Activated CD4-positive, alpha-beta memory T cell treated with anti-CD3 and anti-CD28 coated beads for 36 hours (primary cell): ENCODE measurements at places on chromosomes 2 and 18. TPM values are rescaled to one million over a fixed set of nuclear protein-coding genes. Genes with fewer than 3 reads are reported as not detected.

DNA sequence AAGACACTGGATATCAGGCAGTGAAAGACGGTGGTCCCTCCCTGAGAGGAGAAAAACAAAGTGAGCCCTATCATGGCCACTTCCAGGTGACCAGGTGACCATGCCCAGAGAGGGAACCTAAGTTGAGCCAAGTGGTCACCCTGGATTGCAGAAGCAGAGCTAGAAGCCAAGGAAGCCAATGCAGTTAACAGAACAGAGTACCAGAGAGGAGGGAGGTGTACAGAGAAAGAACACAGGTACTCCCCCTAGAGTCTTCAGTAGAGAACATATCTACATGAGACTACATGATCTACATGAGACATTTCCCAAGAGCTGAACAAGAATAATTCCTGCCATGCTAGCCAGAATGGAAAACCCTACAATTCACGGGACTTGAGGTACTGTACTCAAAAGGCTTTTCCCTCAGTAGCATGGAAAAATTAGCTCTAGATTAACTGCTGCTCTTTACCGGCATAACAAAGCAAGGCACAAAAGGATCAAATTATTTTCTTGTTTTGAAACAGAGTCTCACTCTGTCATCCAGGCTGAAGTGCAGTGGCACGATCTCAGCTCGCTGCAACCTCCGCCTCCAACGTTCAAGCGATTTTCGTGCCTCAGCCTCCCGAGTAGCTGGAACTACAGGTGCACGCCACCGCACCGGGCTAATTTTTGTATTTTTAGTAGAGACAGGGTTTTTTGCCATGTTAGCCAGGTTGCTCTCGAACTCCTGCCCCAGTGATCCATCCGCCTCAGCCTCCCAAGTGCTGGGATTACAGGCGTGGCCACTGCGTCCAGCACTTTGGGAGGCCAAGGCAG is 23.5 kb downstream of the ROCK2 start:
- no peak overlapping the region for H3K27ac ChIP-seq
- DNase-seq, result no peak
- no peaks in the 10 kb centered on the region for H3K27me3 ChIP-seq

GRCh38 chr2:164143183-164143930 is 407.5 kb upstream of the FIGN start:
- no peak overlapping the region for H3K27ac ChIP-seq
- no peaks in the 10 kb centered on the region for H3K36me3 ChIP-seq
- H3K27me3 ChIP-seq, result no peaks in the 10 kb centered on the region
- no peak overlapping the region for H3K4me3 ChIP-seq
- no peak for DNase-seq
- H3K4me1 ChIP-seq, result no peaks in the 10 kb centered on the region

- DNase-seq, result no peak
- no peak overlapping the region for H3K4me3 ChIP-seq
- H3K36me3 ChIP-seq, result peaks cover 2% of the 10 kb centered on the region
- H3K27ac ChIP-seq, result no peak overlapping the region
- no peaks in the 10 kb centered on the region for H3K4me1 ChIP-seq
- no peaks in the 10 kb centered on the region for H3K27me3 ChIP-seq
Observed at GRCh38 chr2:144439993-144440392, 79.9 kb downstream of the ZEB2 start.

GRCh38 chr2:135409436-135409835 is 121.6 kb downstream of the ZRANB3 start:
- no peak for DNase-seq
- no peaks in the 10 kb centered on the region for H3K27me3 ChIP-seq
- H3K4me3 ChIP-seq, result no peak overlapping the region
- no peaks in the 10 kb centered on the region for H3K4me1 ChIP-seq

GRCh38 chr2:114034742-114035141 is 144.9 kb downstream of the ACTR3 start:
- no peak for DNase-seq
- peaks cover 11% of the 10 kb centered on the region for H3K27me3 ChIP-seq
- no peaks in the 10 kb centered on the region for H3K36me3 ChIP-seq
- H3K27ac ChIP-seq, result no peak overlapping the region
- no peak overlapping the region for H3K4me3 ChIP-seq

GRCh38 chr18:7605705-7606104 is 38.6 kb downstream of the PTPRM start:
- no peaks in the 10 kb centered on the region for H3K36me3 ChIP-seq
- no peaks in the 10 kb centered on the region for H3K27me3 ChIP-seq
- no peak overlapping the region for H3K4me3 ChIP-seq

DNA sequence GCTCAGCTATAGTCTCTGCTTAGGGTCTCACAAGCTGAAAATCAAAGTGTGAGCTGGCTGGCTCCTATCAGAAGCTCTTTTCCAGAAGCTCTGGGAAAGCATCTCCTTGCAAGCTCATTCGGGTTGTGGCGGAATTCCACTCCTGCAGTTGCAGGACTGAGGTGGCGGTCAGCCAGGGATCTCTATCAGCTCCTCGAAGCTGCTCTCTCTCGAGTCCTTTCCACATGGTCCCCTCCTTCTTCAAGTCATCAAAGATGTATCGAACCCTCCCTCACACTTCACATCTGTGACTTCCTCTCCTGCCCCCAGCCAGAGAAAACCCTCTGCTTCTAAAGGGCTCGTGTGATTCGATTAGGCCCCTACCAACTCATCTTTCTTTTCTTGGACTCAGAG is 141.7 kb downstream of the ZFP36L2 start:
- H3K4me1 ChIP-seq, result peaks cover 3% of the 10 kb centered on the region
- H3K27me3 ChIP-seq, result no peaks in the 10 kb centered on the region
- no peak overlapping the region for H3K4me3 ChIP-seq
- no peak for DNase-seq
- H3K36me3 ChIP-seq, result peaks cover under 1% of the 10 kb centered on the region
- H3K27ac ChIP-seq, result no peak overlapping the region

Gene CFAP53
- total RNA-seq, result 0.48 TPM

Gene KCNIP3
- not detected for total RNA-seq

Gene CRACDL
- 0.31 TPM for total RNA-seq

Gene CCDC150
- total RNA-seq, result 13.9 TPM

Gene PLGLB1
- 0.36 TPM for total RNA-seq
